ENCODE measurements at places on chromosomes 7 and 10.

- no peak for DNase-seq
Measured at GRCh38 chr10:113138937-113139585, 189.0 kb downstream of the TCF7L2 start.

DNA sequence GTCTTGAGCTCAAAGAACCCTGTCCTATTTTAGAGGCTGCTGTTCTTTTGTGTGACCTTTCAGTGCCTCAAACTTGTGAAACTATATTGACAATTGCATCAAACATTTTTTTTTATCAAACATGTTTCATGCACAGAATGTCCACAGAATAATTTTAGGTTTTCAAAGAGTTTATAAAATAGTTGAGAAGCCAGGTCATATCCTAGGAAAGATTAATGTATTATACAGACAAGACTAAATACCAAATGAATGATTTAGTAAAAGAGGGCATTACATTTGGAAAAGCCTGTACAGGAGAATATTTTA, 67.0 kb downstream of the CDK6 start:
- DNase-seq: no peak

DNA sequence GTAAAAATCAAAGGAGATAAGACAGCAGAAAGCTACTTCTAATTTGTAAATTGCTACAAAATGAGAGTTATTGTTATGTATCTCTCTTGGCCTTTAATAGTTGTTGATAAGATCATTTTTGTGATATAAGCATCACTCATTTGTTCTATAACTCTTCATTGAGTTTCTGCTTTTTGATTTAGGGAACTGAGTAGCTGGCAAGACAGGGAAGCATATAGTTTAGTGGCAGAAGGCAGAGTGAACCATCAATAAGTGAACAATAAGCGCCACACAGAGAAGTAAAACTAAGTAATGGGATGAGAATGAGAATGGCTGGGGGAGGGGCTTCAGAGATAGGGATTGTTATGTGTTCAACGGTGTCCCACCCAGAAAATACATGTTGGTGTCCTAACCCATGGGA, 245.4 kb downstream of the ADARB2 start:
- DNase-seq: no peak

DNA sequence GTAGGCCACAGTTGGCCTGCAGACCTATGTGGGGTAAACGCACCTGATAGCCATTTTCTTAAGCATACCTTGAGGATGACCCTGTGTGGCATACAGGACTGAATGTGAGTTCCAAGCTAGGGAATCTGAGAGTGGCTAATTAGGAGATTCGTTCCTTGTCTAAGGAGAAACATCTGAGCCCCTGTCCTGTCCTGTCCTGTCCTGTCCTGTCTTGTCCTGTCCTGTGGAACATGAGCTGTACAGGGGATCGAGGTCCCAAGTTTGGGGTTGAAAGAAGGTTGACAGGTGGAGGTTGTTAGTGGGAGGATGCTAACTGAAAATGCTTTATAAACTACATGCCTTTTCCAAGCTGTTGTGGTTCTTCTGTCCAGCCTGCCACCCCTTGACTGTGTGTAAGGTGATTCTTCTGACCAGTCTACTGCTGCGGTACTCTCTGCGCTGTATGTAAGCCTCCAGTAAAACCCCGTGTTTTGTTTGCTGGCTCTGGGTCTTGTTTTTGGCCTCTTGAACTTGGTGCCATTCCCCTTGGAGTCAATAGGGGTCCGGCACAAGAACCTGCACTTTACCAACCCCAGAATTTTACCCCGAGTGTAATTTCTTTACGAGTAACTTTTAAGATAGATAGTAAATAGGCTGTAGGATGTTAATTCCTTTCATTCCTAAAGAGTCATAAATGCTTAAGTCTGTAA, 26.4 kb downstream of the ZNRF2 start:
- no peak for DNase-seq

DNA sequence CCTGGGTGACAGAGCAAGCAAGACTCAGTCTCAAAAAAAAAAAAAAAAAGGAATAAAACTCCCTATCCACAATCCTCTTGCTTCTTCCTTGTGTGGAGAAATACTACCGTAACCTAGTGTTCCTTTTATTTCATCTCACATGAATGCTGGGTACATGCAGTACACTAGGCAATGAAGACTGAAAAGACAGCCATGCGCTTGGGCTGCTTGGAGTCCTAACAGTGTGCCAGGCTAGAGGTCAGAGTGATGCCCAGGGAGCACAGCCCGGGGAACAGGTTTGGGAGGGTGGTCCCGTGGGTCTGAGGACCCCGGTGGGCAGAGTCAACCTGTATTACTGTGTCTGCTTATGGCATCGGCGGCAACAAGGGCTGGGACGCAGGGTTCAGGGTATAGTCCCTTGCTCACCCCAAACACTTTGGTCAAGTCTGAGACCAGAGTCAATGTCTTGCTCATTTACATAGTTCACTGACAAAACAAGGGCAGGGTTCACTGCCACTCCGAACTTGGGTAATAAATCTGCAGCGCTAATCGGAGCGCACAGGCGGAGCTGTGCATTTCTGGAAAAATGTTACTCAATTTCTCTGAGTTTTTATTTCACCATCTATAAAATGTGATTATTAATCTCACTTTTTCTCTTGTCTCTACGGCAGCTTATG, 118.0 kb downstream of the CLEC2L start:
- no peak for DNase-seq

DNA sequence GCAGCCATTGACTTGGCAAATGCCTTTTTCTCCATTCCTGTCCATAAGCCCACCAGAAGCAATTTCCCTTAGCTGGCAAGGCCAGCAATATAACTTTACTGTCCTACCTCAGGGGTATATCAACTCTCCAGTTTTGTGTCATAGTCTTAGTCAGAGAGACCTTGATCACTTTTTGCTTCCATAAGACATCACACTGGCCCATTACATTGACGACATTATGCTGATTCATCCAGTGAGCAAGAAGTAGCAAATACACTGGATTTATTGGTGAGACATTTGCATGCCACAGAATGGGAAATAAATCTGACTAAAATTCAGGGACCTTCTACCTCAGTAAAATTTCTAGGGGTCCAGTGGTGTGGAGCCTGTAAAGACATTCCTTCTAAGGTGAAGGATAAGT, 649.7 kb upstream of the ANKRD30A start:
- no peak for DNase-seq

DNA sequence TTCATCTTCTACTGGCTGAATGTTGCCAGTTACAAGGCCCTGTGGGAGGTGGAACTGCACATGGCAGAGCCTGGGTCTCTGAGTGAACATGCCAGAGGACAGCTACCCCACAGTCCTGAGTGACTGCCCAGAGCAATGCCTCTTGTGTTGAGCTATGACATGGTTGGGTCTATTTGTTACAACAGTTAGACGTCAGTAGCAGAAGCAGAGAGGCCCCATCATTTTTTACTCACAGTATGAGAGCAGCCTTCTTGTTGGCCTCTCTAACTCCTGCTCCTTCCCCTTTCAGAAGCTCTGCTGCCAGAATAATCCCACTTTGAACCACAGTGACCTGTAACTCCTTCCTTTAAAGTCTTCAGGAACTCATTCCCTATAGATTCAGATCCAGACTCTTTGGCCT, 30.8 kb upstream of the NRP1 start:
- no peak for DNase-seq

Data from GM12892 (cell line).